Renal cortex interstitium (tissue), 15 donors: ENCODE measurements at places on chromosomes 6 and 20. TPM values are rescaled to one million over a fixed set of nuclear protein-coding genes. Genes with fewer than 3 reads are reported as not detected.

The OR2B6 gene
- 0.32 TPM for polyA plus RNA-seq

The UTRN gene
- 140 TPM for polyA plus RNA-seq

The WFDC2 gene
- polyA plus RNA-seq: 249 TPM

The DDAH2 gene
- 152 TPM for polyA plus RNA-seq

DNA sequence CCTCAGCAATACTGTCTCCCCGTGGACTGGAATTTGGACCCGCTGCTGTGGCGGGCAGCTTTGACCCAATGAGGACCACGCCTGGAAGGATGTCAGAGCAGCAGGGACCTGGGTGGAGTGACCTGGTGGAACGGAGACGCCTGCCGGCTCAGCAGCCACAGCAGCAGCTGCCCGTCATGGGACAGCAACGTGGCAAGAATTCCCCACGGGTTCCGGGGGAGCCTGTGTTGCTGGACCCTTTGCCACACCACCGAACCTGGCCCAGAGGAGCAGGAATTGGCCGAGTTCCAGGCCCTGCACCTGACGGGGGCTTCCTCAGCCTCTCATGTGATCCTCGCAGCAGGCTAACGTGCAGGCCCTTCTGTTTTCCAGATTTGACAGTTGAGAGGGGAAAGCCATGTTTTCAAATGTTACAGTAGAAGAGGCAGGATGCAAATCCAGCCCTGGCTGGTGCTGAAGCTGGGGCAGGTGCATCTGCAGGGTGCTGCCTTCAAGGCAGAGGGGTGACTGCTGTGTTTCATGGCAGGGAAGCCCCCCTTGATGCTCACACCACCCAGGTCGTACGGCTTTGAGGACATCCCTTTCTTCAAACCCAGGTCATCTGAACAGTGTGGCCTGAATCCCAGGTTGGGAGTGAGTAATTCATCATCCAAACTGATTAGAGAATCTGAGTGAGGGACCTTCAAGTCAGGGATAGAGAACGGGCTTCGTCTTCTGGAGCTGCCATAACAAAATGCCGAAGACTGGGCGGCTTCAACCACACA is 93.4 kb downstream of the THBS2 start:
- DNase-seq: no peak

DNA sequence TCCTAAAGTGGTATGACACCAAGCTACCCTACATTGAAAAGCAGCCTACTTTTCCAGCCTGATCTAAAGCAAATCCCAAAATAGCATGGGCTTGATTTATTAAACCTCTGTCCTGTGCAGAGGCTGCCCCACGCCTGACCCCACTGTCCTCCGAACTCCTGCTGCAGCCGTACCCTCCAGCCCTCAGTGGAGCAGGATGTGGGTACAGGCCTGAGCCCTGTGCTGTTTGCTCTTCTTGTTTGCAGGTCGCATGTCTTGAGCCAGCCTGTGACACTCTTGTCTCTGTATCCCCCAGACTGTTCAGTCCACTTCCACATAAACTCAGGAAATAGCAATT is 61.2 kb downstream of the RPP40 start:
- DNase-seq: no peak

DNA sequence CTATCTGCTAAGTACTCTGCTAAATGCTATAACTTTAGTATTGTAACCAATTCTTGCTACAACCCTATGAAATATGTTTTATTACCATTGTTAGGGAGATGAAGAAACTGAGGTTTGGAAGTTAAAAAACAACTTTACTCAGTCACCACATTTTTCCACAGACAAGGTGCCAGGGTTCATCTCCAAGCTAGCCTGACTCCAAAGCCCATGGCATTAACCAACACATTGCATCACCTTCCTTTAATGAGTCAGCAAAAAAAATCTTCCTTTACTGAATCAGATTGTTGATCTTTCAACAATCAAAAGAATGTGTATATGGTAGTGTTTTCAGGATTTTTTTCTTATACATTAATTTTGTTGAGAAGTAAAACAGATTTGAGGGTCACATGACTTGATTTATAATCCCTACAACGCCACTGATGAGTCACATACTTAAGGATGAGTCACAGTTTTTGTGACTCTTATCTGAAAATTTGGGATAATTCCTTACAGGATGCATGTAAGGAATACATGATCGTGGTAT is 41.5 kb downstream of the MAN1A1 start:
- no peak for DNase-seq

DNA sequence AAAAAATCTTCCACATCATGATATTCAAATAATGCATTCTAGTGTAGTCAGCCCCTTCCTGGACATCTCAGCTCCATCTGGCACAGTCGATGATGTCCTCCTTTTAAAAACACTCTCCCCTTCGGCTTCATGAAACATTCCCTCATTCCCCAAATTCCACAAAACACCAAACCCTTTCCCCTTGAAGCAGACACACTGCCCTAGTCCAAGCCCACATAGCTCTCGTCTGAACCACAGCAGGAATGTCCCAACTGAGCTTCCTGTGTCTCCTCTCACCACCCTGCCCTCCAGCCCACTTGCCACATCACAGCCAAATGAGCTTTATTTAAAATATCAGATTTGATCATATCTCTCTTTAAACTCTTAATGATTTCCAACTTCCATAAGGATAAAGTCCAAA is 106.4 kb upstream of the CARMIL1 start:
- DNase-seq: no peak

GRCh38 chr20:57346477-57346876 is 4.6 kb upstream of the RAE1 start:
- peak; percentile 58 for DNase-seq

- no peak for DNase-seq
These were observed 1.9 kb downstream of the NFATC2 start for GRCh38 chr20:51540580-51540979.

DNA sequence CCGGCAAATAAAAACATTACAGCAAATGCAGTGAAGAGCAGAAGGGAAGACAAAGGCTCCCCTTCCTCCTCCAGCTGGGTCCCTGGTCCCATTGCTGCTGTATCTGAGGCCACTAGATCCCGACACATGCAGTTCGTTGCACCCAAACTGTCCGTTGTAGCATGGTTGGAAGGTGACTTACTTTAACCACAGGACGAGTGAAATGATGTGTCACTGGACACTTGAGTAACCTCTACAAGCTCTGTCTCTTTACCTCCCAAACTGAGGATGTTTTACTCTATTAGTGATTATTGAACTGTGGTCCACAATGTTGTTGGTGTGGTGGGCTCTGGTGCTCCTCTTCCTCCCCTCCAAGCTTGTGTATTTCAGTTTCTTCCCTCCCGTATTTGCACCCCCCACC is 46.2 kb upstream of the ARMH2 start:
- DNase-seq: no peak

DNA sequence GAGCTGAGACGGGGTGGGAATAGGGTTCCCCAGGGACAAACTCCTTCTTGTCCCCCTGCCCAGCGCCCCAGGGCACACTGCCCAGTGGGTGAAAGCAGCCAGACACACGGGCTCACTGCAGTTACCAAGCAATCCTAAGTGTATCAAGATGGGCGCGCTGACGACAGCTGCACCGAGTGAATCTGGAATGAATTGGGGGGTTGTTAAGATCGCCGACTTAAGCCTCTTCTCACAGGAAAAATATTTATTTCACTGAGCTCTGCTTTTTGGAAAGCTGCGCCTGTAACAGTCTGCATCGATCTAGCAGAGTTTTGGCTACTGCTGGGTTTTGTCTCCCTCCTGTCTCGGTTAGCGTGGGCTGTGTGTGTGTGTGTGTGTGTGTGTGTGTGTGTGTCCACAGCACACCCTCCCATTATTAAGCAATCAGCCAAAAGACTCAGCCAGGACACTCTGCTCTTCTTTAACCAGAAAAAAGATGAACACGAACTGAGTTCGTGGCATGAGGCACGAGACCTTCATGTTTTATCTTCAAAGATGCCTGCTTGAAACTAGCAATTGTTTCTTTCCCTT is 35.9 kb downstream of the RIPOR3 start:
- no peak for DNase-seq
